ENCODE measurements at places on chromosomes 4 and X.

- no peak for DNase-seq
Observed at GRCh38 chrX:120428309-120428708, 40.8 kb downstream of the LAMP2 start.

GRCh38 chr4:111957997-111958396, 187.3 kb upstream of the FAM241A start:
- no peak for DNase-seq

DNA sequence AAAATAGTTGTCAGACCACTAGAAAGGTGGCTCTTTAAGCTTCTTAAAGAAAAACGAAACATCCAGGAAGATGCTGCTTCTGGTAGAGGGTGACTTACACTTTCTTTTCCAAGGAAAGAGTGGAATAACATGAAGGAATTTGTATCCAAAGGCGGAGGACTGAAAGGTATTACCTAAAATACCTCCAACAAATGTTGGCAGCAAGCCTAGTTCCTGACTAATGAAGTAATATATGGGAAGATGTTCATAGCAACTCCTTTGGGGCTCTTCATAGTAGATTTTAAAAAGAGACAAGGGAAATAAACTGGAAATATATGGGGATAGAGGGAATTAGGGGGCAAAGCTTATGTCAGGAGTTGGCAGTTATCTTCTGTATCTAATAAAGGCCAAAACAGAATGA, 116.2 kb downstream of the AASDH start:
- DNase-seq: no peak

GRCh38 chr4:86970447-86971354, 35.9 kb downstream of the AFF1 start:
- no peak for DNase-seq

DNA sequence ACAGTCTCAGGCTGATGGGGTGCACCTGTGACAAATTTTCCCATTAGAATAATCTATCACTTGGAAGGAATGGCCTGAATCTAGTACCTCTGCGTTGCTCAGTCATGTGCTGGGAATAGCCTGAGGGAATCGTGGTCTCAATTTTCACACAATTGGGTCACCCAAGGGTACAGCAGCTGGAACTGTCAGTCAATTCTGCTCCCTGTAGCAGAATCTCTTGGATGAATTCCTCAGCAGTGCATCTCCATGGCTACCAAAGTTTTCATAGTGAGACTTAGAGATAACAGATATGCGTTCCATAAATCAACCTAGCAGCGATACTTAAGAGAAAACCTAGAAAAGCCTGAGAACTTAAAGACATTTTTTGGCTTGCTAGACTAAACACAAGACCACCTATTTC, 288.7 kb upstream of the CTSO start:
- no peak for DNase-seq

- DNase-seq: no peak
Observed at GRCh38 chr4:56757821-56758411, 63.6 kb downstream of the SPINK2 start.

DNA sequence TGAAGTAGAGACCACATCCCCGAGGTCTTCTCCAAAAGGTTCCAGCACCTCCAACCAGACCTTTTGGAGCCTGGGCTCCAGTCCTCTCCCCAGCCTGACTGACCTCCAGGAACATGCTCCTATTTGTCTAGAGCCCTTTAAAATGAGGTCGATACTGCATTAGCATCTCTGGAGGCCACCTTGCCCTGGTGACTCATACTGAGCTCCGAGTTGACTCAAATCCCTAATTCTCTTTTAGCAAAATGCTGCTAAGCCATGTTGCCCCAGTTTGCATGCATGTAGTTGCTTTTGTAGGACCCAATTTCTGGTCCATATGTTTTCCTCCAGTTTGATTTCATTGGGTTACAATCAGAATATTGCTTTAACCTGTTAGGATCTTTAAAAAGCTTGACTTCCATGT, 43.5 kb upstream of the CITED1 start:
- DNase-seq: no peak

- DNase-seq: no peak
Observed at GRCh38 chr4:187478292-187479140, 517.1 kb upstream of the ZFP42 start.

- no peak for DNase-seq
Observed at GRCh38 chr4:158738866-158739265, 15.7 kb upstream of the PPID start.

DNA sequence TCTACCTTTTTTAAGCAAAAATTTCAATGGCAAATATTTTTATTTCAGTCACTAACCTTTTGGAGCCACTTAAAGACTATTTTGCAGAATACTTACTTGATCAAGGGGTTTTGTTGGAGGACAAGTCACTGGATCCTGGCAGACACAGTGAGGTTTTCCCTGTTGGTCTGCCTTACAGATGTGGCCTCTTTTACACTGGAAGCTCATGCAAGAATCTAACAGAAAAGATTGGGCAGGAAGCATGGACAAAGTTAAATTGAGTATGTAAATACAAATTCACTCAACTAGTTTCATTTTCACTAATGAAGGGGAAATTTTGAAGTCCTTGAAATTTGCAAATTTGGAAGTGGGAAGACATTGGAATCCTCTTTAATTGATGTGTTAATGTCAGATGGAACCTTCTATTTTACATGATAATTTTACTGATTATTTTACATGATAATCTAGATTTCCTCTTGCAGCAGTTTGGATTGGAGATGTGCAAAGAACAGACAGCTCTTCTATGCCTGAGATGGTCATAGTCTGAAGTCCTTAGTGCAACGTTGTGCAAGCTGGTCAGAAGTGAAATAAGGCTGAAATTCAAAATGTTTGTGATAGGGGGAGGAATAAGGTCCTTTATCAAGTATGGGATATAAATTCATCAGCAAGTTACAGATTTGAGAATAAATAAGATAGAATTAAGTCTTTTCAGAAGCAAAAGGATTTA, 38.4 kb downstream of the SPARCL1 start:
- DNase-seq: no peak

- no peak for DNase-seq
Observed at GRCh38 chr4:101792056-101792590, 1.6 kb downstream of the BANK1 start.

- no peak for DNase-seq
Observed at GRCh38 chr4:113294908-113295307, 245.5 kb downstream of the ANK2 start.

- DNase-seq: no peak
Observed at GRCh38 chrX:34528081-34528480, 129.0 kb downstream of the TMEM47 start.

- no peak for DNase-seq
Observed at GRCh38 chr4:119707336-119707735, 78.7 kb upstream of the PDE5A start.

GRCh38 chr4:33924239-33924638, 2320.1 kb downstream of the ARAP2 start:
- no peak for DNase-seq

- no peak for DNase-seq
Observed at GRCh38 chr4:158018221-158018830, 154.5 kb downstream of the GASK1B start.

GRCh38 chr4:84985952-84986351, 19.5 kb upstream of the WDFY3 start:
- no peak for DNase-seq

GRCh38 chr4:47451657-47452056, 11.8 kb downstream of the COMMD8 start:
- DNase-seq: no peak

DNA sequence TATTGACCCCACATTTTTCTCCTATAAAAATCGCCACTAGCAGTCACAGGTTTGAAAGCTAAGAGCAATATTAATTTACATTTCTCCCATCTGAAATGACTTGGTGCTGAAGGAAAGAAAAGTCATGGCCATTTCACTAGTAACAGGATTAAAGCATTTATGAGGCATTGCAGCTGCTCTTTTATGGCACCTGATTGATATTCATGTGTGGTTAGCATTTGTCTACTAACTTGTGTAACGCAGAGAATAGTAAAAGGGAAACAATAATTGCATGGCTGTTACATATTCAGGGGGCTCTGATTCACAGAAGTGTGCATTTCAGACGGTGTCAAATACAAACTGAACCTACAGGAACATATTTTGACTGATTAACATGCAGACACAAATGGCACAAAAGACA, 5.2 kb downstream of the PCDH19 start:
- DNase-seq: no peak

- DNase-seq: no peak
Observed at GRCh38 chrX:1248331-1249061, 20.1 kb upstream of the CSF2RA start.

DNA sequence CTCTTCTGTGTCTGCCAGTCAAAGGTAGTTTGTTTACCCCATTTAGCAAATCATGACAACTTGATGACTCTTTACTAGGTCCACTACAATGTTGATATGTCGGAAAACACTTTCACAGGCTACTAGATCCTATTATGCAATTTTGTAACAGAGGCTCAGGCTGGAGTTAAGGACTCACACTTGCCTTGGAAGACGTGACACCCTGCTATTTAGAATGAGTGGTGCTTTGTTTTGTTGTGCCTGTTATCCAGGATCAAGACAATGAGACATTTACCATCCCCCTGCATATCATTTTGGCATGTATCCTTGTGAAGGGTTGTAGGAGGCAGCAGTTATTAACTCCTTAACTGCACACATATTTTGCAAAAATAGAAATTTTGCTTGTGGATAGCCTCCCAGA, 263.7 kb downstream of the IL1RAPL1 start:
- DNase-seq: no peak

DNA sequence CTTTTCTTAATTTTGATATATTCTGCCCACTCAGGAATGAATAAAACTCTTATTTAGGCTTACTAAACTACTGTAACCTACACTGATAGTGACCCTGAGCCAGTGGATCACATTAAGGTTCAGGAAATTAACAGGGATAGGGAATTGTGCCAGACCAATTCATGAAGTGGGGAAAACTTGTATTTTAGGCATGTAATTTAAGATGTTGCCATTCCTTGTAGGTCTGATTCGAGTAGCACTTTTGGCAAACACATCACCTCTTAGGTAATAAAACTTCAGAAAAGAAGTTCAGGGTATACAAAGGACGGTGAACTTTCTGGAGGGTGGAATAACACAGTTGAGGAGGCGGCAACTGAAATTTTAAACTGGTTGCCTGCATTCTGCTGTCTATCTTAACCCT, 54.9 kb downstream of the MND1 start:
- DNase-seq: no peak
